ENCODE measurements at places on chromosomes 2 and 18.

GRCh38 chr2:175889701-175890302 lies 112.3 kb downstream of the LNPK start:
- no peak for DNase-seq

DNA sequence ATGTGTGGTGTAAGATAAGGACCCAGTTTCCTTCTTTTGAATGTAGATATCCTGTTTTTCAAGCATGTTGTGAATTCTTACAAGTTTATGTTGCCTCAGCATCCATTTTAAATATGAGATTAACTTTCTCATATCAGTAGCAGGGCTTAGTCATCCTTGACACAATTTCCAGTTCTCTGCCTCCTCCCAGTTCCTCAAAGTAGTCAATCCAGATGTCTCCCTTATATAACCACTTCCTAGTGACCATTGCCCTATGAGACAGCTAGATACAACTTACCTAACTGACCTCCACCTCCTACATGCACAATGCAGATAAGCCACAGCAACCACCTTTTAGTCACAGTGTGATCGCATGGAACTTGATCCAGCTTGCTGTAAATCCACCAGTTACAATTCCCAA lies 269.2 kb upstream of the ZNF521 start:
- DNase-seq = no peak

GRCh38 chr2:178072000-178072382 lies 586 bp downstream of the PDE11A start:
- no peak for DNase-seq

- DNase-seq = no peak
Measured at GRCh38 chr2:71190656-71191569, 36.0 kb downstream of the PAIP2B start.

GRCh38 chr2:97951155-97951680 lies 44.5 kb downstream of the TMEM131 start:
- DNase-seq = no peak
